ENCODE measurements at places on chromosomes 1 and 21.
A peak's percentile ranks its signal among the peaks of the same experiment; 100 is the strongest.

GRCh38 chr1:39003794-39004193 lies 12.7 kb downstream of the AKIRIN1 start:
- DNase-seq, result no peak

DNA sequence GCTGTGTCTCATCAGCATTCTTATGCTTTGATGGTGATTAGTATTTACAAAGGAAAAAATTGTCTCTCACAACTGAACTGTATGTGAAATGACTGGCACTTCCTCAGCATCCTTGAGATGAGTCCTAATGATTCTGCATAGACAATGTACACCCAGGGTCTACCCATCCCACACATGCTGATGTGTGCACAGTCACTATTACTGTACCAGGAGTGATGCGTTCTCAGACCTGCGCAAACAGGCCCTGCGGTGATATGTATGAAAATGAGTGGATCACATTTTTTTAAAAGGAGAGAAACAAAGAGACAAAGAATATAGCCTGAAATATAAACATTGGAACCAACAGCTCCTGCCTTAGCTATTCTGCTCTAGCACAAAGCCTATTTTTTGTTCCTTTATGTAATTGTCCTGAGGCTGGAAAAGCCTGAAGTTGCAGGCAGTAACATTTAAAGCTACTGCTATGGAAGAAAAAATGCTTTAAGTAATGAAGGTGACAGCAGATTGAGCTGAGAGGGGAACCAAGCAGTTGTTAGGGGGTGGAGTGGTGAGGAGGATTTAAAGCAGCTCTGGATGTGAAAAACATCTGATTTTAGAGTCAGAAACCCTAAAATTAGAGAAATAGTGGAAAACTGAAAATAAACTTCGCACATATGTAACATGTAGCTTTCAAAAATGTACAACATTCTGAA lies 5.5 kb downstream of the RCAN1 start:
- DNase-seq, result no peak

DNA sequence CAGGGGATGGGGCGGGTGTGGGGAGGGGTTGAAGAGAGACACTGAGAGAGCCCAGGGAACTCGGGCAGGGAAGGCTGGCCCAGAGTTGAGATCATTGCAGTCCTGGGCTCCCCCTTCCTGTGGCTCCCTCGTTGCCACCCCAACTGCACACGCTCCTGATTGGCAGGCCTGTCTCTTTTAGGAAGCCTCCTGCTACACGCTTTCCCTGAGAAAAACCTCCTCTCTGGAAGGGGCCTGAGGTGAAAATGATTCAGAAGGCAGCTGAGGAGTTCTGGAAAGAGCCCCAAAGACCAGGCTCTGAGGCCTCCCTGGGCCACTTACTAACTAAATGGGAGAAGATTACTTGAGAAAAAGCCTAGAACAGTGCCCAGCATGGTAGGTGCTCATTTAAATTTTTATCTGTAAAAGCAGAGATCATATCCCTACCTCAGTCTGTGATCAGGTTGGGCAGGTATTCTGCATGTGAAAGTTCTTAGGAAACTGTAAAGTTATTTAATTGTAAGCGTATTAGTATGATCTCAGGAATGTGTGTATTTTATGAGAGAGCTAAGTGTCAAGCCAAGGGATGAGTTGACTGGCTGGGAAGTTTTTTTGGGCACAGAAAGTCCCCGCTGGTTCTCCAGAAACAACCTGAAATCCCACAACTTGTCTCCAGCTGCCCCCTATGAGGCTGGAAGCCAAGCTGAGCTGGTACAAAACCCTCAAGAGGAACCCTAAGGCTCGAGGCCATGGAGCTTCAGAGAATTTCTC lies 65.2 kb upstream of the EPS8L3 start:
- DNase-seq, result no peak

- DNase-seq, result no peak
Measured at GRCh38 chr1:154605534-154605933, 2.5 kb downstream of the ADAR start.

- DNase-seq, result peak; percentile 9
Measured at GRCh38 chr1:110672753-110673108, 2.0 kb downstream of the KCNA3 start.

GRCh38 chr21:28148400-28149064 lies 844.1 kb downstream of the LTN1 start:
- no peak for DNase-seq

DNA sequence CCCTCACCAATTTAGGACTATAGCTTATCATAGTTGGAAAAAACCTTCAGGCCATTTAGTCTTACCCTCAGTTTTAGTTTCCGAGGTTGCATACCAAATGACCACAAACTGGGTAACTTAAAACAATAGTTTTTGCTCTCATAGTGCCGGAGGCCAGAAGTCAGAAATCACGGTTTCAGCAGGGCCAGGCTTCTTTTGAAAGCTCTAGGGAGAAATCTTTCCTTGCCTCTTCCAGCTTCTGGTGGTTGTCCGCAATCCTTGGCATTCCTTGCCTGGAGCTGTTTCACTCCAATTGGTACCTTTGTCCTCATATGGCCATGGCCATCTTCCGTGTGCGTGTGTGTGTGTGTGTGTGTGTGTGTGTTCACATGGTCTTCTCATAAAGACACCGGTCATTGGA lies 12.4 kb upstream of the PLXNA2 start:
- no peak for DNase-seq

DNA sequence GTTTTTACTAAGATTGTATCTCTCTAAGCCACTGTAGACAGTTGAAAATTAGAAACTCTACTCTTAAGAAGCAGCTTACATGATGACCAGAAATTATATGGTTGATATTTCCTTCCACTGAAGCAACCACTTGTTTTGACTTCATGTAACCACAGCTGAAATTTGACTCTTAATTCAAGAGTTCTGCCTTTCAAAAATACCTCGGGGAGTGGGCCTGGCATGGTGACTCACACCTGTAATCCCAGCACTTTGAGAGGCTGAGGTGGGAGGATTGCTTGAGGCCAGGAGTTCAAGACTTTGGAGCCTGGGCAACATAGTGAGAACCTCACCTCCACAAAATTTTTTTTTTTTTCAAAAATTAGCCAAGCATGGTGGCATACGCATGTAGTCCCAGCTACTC lies 4.3 kb downstream of the AMPD1 start:
- DNase-seq, result no peak

- no peak for DNase-seq
Measured at GRCh38 chr1:222334026-222334680, 213.8 kb downstream of the HHIPL2 start.

GRCh38 chr1:190244406-190244805 lies 233.3 kb downstream of the BRINP3 start:
- no peak for DNase-seq

DNA sequence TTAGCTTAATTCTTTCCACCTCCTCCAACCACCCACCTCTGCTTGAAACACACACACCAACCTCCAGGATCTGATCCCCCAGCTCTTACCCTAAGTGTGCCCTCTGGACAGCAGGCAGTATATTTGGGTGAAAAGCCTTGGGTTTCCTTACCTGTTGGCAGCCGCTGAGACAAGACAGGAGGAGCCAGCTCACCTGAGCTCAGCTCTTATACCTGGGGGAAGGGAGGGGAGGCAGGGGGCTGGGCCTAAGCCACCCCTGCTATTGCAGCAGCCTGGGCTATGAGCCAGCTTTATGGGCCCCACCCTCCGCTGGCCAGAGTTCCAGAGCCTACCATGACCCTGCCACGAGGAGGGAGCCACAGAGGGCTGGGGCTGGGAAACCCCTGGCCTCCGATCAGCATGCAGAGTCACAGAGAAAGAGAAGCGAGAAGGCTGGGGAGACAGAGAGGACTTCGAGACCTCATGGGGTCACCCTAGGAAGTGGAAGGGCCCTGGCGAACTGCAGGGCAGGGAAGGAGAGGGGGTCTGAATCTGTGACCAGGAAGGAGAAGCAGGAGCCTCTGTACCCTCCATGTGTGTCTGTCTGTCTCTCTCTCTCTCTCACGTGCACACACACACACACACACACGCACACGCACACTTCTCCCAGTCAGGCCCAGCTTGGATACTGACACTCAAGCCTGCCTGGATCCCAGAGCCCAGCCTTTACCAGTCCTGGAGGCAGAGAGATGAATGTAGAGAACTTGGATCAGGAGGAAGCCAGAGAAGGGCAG lies at the start of gene S100A14:
TSS of gene S100A14 (minus strand) at position 182 of the 773 bp plus-strand sequence. CDS start 467 bp downstream, outside the sequence.
- DNase-seq, result no peak

- DNase-seq, result peak; percentile 50
Measured at GRCh38 chr1:183674339-183674738, 21.2 kb upstream of the APOBEC4 start.

GRCh38 chr1:80818211-80818610 lies 982.5 kb upstream of the ADGRL2 start:
- no peak for DNase-seq

DNA sequence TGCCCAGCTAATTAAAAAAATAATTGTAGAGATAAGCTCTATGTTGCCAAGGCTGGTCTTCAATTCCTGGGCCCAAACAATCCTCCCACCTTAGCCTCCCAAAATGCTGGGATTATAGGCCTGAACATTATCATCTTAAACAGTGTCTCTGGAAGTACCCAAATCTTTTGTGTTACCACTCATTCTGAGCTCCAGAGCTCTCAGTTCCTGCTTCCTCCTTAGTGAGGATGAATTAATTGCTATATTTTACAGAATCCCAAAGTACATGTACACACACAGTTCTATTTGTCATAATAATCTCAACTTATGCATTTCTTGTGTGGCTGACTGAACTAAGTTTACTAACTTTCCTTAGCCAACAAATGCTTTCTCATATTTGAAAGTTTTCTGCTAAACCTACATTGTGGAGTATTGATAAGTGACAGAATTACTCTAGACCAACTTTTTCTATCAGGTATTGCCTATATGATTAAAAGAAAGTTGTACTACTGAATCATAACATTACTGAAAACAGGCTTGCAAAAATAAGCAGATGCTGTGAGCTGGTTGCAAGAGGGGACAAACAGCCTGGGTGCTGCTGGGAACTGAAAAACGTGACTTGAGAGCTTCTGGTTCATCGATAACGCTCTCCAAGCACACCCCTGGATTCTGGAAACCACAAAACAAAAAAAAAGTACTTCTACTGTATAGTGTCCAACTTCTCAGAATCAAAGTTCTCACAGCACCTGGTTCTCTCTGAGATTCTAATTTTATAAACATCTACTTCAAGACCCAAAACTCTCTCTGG lies 15.3 kb downstream of the VAV3 start:
- no peak for DNase-seq

DNA sequence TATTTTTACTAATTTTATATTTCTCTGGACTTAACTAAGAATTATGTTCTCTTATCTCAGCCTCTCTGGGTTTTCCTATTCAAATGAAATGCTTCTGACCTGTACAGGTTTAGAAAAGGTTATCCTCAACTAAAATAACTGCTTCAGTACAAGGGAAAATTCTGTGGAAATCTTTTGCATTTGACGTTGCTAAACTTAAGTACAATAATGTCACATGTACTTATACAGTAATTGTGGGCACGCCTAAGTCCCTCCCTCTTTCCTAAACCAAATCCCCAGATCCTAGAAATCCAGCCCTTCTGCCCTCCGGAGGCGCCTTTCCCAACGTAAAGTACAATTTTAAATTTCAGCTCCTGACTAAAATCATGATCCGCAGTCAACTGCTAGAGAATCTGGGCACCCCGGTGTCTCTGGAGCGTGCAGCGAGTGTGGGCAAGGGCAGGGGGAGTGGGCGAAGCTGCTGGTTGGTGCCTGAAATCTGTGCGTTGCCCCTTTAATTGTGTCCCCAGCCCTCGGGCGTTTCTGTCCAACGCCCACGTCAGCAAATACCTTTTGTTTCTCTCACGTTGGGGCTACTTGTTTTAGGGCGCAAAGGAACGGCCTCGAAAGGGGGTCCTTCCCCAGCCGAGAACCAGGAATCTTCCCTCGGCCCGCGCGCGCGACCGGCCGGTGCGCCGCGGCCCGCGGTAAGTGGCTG lies at the start of gene ZBTB8A:
TSS of gene ZBTB8A (plus strand) at position 541 of the 697 bp plus-strand sequence. CDS start 53,505 bp downstream, outside the sequence.
- peak; percentile 92 for DNase-seq

DNA sequence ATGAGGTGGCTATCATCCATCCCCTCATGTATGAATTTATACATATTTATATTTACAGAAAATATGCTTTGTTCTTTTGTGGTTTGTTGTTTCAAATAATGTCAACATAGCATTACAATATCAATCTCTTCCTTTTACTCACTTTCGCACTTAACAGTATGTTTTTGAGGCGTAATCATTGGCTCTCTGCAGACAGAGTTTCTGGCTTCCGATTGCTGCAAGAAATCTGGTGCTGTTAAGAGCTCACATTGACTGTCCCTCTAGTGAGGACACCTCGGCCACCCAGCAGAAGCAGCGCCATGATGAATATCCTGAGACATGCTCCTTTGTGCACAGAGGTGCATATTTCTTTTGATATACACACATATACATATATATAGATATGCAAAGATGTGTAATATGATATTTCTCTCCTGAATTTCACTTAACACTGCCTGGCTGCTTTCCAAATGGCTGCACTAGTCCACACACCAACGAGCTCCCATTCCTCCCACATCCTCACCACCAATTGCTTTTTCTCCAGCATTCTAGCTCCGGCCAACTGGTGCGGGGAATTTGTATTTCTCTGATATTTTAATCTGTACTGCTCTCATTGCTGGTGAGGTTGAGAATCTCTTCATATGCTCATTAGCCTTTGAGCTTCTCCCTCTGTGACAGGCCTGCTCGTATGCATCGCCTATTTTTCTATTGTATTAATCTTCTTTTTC lies 248.4 kb downstream of the SIPA1L2 start:
- DNase-seq, result no peak

Measured in eye (tissue), 1 donor.